Stimulated activated CD4-positive, alpha-beta T cell treated with anti-CD3 and anti-CD28 coated beads, Interleukin-4, amount 100 ng/mL, for 1 hour (primary cell): ENCODE measurements at places on chromosomes 12 and 14.

DNA sequence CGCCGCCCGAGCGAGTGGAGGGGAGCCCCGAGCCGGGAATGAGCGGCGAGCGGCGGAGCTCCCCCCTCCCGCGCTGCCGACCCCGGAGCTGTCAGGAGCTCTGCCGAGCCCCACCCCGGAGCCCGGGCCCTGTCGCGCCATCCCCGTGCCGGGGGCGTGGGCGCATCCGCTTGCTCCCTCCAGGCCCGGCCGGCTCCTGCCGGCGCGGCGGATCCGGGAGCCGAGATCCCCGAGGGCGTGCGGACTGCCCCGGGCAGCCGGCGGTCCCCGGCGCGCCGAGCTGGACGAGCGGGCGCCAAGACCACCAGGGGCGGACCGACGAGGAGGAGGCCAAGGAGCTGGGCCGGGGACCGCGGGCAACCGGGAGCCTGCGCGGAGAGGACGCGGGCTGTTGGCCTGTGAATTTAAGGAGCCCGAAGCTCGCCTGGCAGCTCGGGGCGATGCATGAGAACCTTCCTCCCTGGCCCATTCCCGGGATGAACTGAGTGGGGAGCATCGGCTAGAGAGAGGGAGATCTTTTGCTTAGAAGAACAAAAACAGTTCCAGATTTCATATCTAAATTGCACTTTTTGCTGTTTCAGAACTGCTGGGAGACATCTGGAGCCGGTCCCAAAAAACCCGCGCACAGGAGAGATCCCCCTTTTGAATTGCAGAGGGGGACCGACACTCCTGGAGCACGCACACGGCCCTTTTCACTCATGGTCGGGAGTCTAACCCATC lies 2.0 kb downstream of the PTHLH start:
- DNase-seq: no peak

GRCh38 chr12:4589941-4590340 lies 27.9 kb downstream of the DYRK4 start:
- DNase-seq: no peak

- DNase-seq: no peak
Measured at GRCh38 chr14:81122326-81122725, 98.4 kb downstream of the GTF2A1 start.

DNA sequence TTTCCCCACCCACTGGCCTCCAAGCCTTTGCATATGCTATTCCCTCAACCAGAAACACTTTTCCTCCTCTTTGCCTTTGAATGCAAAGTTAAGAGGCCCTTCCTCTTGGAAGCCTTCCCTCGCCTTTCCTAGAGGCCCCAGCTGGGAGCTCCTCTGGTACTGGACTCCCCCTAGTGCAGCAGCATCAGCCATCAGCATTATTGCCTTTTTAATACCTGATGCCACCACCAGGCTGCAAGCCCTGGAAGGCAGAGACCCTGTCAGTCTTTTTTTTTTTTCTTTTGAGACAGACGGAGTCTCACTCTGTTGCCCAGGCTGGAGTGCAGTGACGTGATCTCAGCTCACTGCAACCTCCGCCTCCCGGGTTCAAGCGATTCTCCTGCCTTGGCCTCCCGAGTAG lies 19.1 kb upstream of the PLA2G1B start:
- DNase-seq: no peak

GRCh38 chr12:7582796-7583195 lies 79.2 kb upstream of the CD163 start:
- no peak for DNase-seq
